CD8-positive, alpha-beta memory T cell (primary cell): ENCODE measurements at places on chromosomes 4 and X. TPM values are rescaled to one million over a fixed set of nuclear protein-coding genes. Genes with fewer than 3 reads are reported as not detected.

NXF2B gene
- not detected for polyA plus RNA-seq

HSPA4L gene
- not detected for polyA plus RNA-seq

CSAG2 gene
- polyA plus RNA-seq = not detected

ZDHHC15 gene
- not detected for polyA plus RNA-seq

UNC5C gene
- polyA plus RNA-seq = not detected

APELA gene
- polyA plus RNA-seq = not detected
